Colonic mucosa (tissue), 4 donors: ENCODE measurements at places on chromosomes 11 and 22.

- H3K4me3 ChIP-seq, result no peak overlapping the region
- no peaks in the 10 kb centered on the region for H3K27me3 ChIP-seq
- H3K36me3 ChIP-seq, result no peaks in the 10 kb centered on the region
- H3K27ac ChIP-seq, result no peak overlapping the region
These were observed 125.7 kb downstream of the KIRREL3 start for GRCh38 chr11:126874831-126875230.

GRCh38 chr22:43185860-43186261, 1.1 kb downstream of the TTLL12 start:
- peak overlapping the region; percentile 86 for H3K4me3 ChIP-seq
- peak overlapping the region; percentile 76 for H3K27ac ChIP-seq
- H3K36me3 ChIP-seq, result no peaks in the 10 kb centered on the region
- DNase-seq, result peak; percentile 76

GRCh38 chr22:48889887-48890692, 937.6 kb downstream of the BRD1 start:
- H3K27ac ChIP-seq, result no peak overlapping the region
- H3K4me1 ChIP-seq, result no peaks in the 10 kb centered on the region
- peak; percentile 12 for DNase-seq
- H3K36me3 ChIP-seq, result no peaks in the 10 kb centered on the region
- H3K4me3 ChIP-seq, result no peak overlapping the region

DNA sequence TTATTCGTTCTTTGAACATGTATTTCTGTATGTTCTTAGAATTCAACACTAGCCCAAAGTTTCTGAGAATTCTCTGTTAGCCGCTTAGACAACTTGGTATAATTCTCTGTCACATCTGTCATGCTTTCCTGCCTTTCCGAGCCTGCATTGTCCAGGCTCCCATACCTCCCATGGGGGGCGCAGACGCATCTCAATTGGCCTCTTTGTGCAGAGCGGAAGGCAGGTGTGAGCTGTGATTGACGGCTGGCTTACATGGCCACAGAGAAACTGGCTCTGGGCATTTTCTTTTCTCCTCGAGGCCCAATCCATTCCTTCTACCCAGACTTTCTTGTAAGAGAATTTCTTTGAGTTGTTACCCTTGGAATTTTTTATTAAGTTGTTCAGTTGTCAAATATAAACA, 132.7 kb upstream of the SESN3 start:
- H3K36me3 ChIP-seq, result no peaks in the 10 kb centered on the region
- no peaks in the 10 kb centered on the region for H3K4me1 ChIP-seq
- H3K4me3 ChIP-seq, result no peak overlapping the region
- H3K27me3 ChIP-seq, result no peaks in the 10 kb centered on the region
- DNase-seq, result no peak
- no peak overlapping the region for H3K27ac ChIP-seq

GRCh38 chr11:12806113-12806512, 131.9 kb downstream of the TEAD1 start:
- H3K36me3 ChIP-seq, result no peaks in the 10 kb centered on the region
- H3K27ac ChIP-seq, result no peak overlapping the region
- no peak overlapping the region for H3K4me3 ChIP-seq
- H3K4me1 ChIP-seq, result peaks cover 11% of the 10 kb centered on the region
- no peak for DNase-seq

DNA sequence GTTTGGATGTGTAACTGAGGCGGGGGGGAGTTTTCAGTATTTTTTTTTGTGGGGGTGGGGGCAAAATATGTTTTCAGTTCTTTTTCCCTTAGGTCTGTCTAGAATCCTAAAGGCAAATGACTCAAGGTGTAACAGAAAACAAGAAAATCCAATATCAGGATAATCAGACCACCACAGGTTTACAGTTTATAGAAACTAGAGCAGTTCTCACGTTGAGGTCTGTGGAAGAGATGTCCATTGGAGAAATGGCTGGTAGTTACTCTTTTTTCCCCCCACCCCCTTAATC, 2.3 kb downstream of the MALAT1 start:
- H3K36me3 ChIP-seq, result peaks cover 9% of the 10 kb centered on the region
- H3K27ac ChIP-seq, result peak overlapping the region; percentile 99
- peaks cover 2% of the 10 kb centered on the region for H3K4me1 ChIP-seq
- DNase-seq, result no peak

GRCh38 chr11:33692013-33692504, 8.6 kb downstream of the C11orf91 start:
- no peaks in the 10 kb centered on the region for H3K27me3 ChIP-seq
- peaks cover 15% of the 10 kb centered on the region for H3K4me1 ChIP-seq
- no peaks in the 10 kb centered on the region for H3K36me3 ChIP-seq
- peak; percentile 76 for DNase-seq
- H3K27ac ChIP-seq, result peak overlapping the region; percentile 84

GRCh38 chr11:86931548-86932258, 23.5 kb downstream of the FZD4 start:
- DNase-seq, result no peak
- no peaks in the 10 kb centered on the region for H3K4me1 ChIP-seq
- no peak overlapping the region for H3K4me3 ChIP-seq
- H3K27me3 ChIP-seq, result no peaks in the 10 kb centered on the region
- no peak overlapping the region for H3K27ac ChIP-seq

- no peak for DNase-seq
- H3K4me3 ChIP-seq, result no peak overlapping the region
- H3K36me3 ChIP-seq, result no peaks in the 10 kb centered on the region
- H3K27ac ChIP-seq, result no peak overlapping the region
- no peaks in the 10 kb centered on the region for H3K27me3 ChIP-seq
- H3K4me1 ChIP-seq, result no peaks in the 10 kb centered on the region
These were observed 68.2 kb upstream of the RRM1 start for GRCh38 chr11:4026389-4026788.

DNA sequence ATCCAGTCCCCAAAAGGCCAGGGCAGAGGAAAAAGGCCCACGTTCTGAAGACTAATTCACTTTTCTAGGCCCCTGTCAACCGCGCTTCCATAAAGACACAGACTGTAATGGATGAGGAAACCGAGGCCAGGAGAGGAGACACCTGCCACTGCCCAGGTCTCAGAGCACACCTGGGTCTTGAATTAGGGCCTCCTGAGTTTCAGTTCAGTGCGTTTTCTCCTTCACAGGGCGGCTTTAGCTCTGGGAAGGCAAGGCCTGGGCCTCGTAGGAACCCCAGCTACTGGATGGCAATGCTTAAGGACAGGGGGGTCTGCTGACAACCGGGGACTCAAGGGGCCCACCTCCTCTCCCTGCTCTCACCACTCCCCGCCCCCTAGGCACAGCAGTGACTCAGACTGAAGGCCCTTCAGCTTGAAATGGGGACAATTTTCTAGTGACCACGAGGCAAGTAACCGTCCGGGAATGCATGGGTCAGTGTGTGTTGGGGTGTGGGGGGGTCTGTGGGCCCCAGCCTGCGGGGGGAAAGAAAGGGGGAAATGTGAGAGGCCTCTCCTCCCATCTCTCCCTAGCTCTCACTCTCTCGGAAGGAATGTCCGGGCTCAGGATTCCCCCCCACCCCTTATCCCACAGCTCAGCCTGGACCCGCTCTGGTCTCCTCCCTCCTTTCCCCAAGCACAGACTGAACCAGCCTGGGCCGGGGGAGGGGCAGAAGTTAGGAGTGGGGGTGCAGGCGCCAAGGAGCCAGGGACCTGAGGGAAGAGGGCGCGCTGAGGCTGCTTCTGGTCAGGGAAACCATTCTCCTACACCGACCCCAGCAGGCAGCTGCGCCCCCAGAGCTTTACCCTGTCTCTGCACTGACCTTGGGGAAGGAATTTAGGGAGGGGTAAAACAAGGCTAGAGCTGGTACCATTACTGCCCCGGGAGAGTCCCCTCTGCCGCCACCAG, 17.2 kb downstream of the CREB3L1 start:
- H3K27me3 ChIP-seq, result no peaks in the 10 kb centered on the region
- H3K27ac ChIP-seq, result peak overlapping the region; percentile 13
- H3K4me3 ChIP-seq, result peak overlapping the region; percentile 25
- H3K4me1 ChIP-seq, result no peaks in the 10 kb centered on the region

- DNase-seq, result no peak
- peaks cover 4% of the 10 kb centered on the region for H3K4me1 ChIP-seq
- H3K27me3 ChIP-seq, result no peaks in the 10 kb centered on the region
- no peak overlapping the region for H3K4me3 ChIP-seq
These were observed 2.4 kb downstream of the CHEK1 start for GRCh38 chr11:125627236-125627910.

DNA sequence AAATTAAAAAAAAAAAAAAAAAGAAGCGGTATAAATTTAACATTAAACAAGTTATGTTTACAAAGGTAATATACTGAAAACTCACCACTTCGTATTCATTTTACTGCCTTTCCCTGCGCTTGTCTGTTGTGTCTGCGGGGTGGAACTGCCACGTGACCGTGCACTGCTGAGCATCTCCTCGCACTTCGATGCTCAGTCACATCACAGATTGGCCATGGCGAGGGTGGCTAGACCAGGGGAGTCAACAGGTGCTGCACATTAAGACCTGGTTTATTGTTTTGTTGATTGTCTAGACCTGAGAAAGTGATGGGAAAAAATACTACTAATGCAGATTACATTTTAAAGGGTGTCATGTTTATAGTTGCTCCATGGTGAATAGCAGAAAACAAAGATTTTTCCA, 22.8 kb upstream of the TUB start:
- H3K27ac ChIP-seq, result no peak overlapping the region
- no peaks in the 10 kb centered on the region for H3K27me3 ChIP-seq
- H3K4me1 ChIP-seq, result no peaks in the 10 kb centered on the region
- no peaks in the 10 kb centered on the region for H3K36me3 ChIP-seq
- no peak for DNase-seq

DNA sequence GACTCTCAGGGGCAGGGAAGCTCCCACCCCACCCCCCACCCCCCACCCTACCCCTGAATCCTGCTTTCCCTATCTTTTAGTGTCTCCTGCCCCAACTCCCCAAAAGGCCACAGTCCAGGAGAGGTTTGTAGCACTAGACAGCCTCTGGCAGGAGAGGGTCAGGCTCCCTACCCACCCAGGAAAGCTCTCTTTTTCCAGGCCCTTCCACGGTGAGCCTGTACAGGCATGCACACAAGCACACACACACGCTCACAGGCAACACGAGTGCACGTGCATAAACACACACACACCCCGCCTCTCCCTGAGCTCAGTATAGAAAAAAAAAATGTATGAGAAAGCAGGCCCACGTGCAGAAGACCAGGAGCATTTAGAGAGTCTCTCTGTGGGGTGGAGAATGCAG, 414.0 kb downstream of the MN1 start:
- H3K36me3 ChIP-seq, result no peaks in the 10 kb centered on the region
- no peaks in the 10 kb centered on the region for H3K27me3 ChIP-seq
- H3K4me1 ChIP-seq, result no peaks in the 10 kb centered on the region
- no peak overlapping the region for H3K4me3 ChIP-seq
- H3K27ac ChIP-seq, result no peak overlapping the region

DNA sequence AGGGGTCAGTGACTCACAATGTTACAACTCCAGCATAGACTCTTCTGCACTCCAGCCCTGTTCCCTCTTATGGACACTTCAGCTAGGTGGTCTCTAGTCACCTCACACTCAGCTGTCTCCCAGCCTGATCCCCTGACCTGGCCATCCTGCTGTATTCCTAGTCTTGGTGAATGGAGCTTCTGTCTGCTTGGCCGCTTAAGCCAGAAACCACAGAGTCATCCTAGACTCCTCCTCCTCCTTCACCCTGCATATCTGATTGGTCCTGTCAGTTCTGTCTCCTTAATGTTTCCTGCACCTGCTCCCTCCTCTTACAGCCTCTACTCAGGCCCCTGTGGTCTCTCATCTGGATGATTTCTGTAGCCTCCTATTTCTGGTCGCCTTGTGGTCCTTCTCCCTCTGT, 144.9 kb downstream of the HIPK3 start:
- no peak overlapping the region for H3K4me3 ChIP-seq
- no peaks in the 10 kb centered on the region for H3K4me1 ChIP-seq
- H3K27ac ChIP-seq, result no peak overlapping the region
- H3K36me3 ChIP-seq, result no peaks in the 10 kb centered on the region
- H3K27me3 ChIP-seq, result no peaks in the 10 kb centered on the region
- DNase-seq, result no peak

DNA sequence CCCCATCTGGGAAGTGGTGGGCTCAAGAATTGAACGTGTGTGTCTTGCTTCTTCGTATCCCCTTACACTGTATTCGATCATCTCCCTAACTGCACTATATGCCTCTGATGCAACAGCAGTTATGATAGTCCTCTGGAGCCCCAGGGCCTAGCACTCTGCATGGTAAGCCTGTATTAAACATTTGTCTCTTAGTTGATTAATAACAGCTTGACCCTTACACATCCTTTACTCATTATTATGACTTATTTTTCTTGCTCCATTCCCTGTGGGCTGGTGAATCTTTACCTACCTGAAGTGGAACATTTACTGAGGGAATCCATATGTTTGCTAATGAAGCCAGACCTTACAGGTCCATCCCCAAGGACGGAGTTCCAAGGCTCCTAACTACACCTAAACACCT, 5.6 kb downstream of the STX3 start:
- H3K4me1 ChIP-seq, result peaks cover 9% of the 10 kb centered on the region
- H3K27ac ChIP-seq, result no peak overlapping the region
- H3K36me3 ChIP-seq, result no peaks in the 10 kb centered on the region
- no peak overlapping the region for H3K4me3 ChIP-seq
- DNase-seq, result no peak

DNA sequence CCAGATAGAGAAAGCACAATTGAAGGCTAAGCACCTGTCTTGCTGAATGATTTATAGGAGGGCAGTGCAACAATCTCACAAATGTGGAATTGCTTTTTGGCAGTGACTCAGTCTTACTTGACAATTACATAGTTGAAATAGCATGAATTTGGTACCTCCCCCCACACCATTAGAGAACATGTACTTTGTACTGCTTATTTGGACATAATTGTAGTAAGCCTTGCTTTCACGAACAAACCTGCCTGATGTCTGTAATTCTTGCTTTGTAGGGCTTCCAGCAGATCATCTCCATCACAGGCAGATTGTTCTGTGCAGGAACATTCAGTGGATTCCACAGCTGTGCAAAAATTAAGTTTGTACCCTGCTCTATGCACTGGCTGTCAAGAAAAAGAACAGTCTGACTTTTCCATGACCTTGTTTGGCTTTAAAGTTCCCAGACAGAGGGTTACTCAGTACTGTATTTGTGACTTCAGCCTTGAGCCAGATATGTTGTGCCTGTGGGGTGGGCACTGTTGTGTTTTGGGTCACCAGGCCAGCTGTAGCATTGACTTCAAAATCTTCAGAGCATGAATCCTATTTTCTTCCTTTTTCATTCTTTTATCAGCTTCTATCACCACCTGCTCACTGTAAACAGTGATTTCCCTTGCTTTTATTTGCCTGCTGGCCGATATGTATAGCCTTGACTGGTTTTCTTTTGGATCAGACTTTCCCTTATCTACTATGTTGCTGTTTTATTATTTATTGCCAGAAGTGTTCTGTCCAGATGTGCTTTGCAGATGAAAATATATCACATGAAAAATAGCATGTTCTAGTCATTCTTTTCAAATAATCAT, 941.0 kb upstream of the CHORDC1 start:
- no peaks in the 10 kb centered on the region for H3K36me3 ChIP-seq
- no peak for DNase-seq
- H3K27me3 ChIP-seq, result no peaks in the 10 kb centered on the region
- H3K4me1 ChIP-seq, result no peaks in the 10 kb centered on the region
- no peak overlapping the region for H3K4me3 ChIP-seq
- H3K27ac ChIP-seq, result no peak overlapping the region

- no peaks in the 10 kb centered on the region for H3K4me1 ChIP-seq
- H3K36me3 ChIP-seq, result peaks cover 3% of the 10 kb centered on the region
- no peaks in the 10 kb centered on the region for H3K27me3 ChIP-seq
- no peak overlapping the region for H3K4me3 ChIP-seq
- DNase-seq, result no peak
These were observed 2.1 kb upstream of the PSMA1 start for GRCh38 chr11:14522245-14522644.

GRCh38 chr11:55172734-55173415, 89.1 kb upstream of the TRIM48 start:
- DNase-seq, result no peak
- H3K4me1 ChIP-seq, result no peaks in the 10 kb centered on the region
- no peak overlapping the region for H3K4me3 ChIP-seq
